Jurkat, Clone E6-1 (cell line): ENCODE measurements at places on chromosomes 5 and 9.

- DNase-seq: peak; percentile 33
Measured at GRCh38 chr5:4361753-4362152, 766.1 kb downstream of the IRX1 start.

GRCh38 chr5:121963392-121963791 lies 1.6 kb downstream of the SRFBP1 start:
- no peak for DNase-seq

DNA sequence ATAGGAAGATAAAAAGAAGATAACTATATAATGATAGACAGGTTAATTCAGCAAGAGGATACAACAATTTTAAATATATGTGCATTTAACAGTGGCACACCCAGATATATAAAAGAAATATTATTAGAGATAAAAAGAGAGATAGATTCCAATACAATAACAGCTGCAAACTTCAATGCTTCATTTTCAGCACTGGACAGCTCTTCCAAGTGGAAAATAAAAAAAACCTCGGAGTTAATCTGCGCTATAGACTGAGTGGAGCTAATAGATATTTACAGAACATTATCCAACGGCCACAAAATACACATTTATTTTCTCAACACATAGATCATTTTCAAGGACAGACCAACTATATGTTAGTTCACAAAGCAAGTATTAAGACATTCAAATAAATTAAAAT lies 1229.5 kb upstream of the CDH6 start:
- DNase-seq: no peak

DNA sequence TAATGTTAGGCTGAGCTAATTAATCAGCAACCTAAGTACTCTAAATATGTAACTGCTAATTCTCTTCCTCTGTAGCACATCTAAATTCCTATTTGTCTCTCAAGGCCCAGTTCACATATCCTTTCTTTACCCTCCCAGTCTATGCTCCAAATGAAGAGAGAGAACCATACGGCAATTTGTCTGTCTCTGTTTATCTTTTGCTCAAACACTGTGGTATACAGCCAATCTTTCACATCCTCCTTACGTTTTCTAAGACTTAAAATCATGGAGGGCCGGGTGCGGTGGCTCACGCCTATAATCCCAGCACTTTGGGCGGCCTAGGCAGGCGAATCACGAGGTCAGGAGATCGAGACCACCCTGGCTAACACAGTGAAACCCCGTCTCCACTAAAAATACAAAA lies 15.8 kb downstream of the VLDLR start:
- no peak for DNase-seq

- no peak for DNase-seq
Measured at GRCh38 chr5:36198281-36198680, 43.4 kb downstream of the NADK2 start.

DNA sequence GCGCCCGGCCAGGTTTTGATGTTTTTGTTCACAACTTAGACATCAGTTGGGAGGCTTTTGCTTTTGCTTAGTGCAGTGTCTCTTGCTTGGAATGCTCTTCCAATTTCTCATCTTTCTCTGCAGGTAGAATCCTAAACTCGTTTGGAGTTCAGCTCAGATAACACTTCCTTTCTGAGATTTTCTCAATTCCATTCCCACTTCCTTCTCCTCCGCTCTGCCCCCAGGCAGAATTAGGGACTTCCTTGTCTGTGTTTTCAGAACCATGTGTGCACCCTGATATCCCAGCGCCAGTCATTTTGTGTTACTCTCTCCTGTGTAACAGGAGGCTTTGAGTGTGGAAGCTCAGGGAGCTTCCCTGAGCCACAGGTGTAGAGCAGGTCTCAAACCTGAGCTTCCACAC lies 171.0 kb downstream of the INSYN2B start:
- no peak for DNase-seq

GRCh38 chr5:162289489-162289888 lies 221.9 kb downstream of the GABRG2 start:
- no peak for DNase-seq

- DNase-seq: no peak
Measured at GRCh38 chr5:95392593-95393182, 1.5 kb downstream of the FAM81B start.

DNA sequence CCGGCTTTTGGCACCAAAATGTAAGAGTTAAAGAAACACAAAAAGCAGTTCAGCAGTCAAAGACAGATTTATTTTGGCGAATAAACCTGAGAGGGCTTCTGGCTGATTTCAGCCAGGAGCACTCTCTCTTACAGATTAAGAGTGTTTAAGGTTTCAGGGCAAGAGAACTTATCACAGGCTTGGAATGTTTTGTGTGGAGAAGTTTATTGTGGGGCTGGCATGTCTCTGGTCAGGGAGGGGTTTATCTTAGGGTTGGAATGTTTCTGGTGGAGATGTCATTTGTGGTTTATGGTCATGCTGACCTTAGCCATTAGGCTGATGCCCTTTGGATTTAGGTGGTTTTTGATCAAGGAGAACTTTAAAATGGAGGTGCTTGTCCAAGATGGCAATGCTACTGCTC lies 622.3 kb upstream of the PTPRD start:
- no peak for DNase-seq

DNA sequence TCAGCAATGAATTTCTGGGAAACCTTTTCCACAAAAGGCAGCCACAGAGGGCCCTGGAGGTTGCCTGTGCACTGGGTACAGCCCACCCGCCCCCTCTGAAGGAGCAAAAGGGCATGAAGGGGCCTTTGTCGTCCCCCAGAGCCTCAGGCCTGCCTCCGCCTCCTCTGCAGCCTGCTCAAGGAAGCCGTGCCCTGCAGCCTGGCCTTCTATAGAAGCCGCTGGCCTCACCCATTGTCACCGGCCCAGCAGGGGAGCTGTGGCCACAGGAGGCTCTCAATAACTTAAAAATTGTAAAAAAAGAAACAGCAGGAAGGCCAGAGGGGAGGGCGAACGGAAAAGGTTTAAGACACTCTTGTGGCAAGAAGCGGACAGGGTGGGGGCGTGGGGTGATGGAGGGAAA lies 213.3 kb downstream of the IRX2 start:
- no peak for DNase-seq

GRCh38 chr5:109744261-109744660 lies 54.5 kb downstream of the MAN2A1 start:
- no peak for DNase-seq

DNA sequence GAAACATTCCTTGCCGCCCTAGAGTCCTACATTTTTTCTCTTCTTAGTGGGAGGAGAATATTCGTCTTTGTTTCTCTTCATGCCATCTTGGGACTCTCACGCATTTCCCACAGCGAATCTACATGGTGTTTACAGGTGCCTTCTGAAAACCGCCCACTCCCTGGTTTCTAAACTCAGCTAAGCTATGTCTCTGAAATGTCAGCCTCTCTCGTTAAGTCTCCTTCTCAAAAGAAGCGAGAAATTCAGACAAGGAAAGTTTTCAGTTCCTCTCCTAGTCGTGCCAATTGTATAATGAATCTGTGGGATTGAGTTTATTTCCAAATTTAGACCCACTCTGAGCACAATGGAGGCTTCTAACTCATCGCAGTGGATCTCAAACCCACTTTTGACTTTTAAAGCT lies 186.8 kb upstream of the NFIB start:
- DNase-seq: no peak

DNA sequence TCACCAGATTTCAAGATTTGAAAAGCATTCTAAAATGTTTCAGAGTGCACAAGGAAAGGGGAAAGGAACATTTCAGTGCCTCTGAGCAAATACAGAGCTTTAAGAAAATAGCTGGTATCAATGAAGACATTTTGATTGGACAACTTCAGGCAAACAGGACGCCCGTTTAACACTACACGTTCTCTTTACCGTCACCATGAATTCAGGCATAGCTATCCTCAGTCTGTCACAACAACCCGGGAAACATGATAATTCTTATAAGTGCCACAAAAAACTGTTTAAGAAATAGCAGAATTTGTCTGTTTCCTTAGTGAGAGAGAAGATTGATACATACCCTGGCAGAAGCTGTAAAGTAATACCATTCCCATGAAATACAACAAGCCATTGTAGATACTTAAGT lies 392.4 kb upstream of the PDE4D start:
- no peak for DNase-seq

DNA sequence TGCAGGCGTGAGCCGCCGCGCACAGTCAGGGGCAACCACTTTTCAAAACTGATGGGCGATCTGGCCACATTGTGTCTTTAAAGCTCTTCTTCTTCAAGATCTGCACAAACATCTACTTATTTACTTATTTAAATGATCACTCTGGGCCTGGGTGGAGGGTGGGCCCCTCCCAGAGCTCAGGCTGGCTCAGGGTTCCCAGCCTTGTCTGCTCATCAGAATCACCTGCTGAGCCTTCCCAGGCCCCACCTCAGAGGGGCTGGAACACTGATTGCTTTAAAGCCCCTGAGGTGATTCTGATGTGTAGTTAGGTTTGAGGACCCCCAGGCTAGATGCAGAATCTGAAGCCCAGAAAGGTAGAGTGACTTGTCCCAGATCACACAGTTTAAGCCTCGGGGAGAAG lies 45.6 kb upstream of the DMRT1 start:
- no peak for DNase-seq

GRCh38 chr5:159877894-159878448 lies 38.3 kb upstream of the ADRA1B start:
- DNase-seq: no peak

- DNase-seq: no peak
Measured at GRCh38 chr9:92332577-92333281, 7.0 kb downstream of the CENPP start.

GRCh38 chr5:147168578-147169327 lies 66.1 kb upstream of the STK32A start:
- no peak for DNase-seq

DNA sequence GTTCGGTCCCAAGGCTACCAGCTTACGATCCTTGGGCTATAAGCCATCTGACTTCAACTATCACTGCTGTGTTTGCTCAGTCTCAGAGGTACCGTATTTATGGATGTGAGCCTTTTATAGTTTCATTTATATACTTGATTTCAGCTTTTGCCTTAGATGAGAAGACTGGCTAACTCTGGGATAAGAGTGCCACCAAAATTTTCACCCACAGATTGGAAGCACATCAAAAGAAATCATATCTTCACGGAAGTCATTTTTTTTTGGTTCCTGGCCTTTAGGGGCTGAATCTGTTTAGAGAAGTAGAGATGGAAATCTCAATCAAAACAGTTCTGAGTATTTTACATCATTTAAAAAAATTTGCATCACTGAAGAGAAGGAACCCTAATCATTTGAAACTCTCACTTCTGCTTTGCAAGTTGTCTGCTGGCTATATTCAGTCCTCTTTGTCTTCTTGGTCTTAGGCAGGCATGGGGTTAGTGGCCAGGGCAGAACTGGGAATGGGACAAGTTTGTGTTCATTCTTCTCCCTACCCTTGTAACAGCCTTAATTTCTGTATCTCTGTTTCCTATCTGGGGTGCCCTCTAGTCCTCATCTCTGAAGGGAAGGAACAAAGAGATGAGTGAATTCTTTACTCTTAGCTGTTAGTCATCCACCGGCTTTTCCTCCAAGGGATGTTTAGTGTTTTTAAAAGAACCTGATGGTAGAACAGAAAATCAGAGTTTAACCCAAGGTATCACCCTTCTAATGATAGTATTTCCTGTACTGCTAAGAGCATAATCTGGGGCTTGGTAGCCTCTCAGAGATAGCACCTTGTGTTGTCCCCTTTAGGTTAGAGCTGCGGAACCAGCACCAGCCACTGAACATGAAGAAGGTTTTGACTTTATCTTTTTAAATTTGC lies 14.1 kb upstream of the TNFAIP8 start:
- DNase-seq: no peak

DNA sequence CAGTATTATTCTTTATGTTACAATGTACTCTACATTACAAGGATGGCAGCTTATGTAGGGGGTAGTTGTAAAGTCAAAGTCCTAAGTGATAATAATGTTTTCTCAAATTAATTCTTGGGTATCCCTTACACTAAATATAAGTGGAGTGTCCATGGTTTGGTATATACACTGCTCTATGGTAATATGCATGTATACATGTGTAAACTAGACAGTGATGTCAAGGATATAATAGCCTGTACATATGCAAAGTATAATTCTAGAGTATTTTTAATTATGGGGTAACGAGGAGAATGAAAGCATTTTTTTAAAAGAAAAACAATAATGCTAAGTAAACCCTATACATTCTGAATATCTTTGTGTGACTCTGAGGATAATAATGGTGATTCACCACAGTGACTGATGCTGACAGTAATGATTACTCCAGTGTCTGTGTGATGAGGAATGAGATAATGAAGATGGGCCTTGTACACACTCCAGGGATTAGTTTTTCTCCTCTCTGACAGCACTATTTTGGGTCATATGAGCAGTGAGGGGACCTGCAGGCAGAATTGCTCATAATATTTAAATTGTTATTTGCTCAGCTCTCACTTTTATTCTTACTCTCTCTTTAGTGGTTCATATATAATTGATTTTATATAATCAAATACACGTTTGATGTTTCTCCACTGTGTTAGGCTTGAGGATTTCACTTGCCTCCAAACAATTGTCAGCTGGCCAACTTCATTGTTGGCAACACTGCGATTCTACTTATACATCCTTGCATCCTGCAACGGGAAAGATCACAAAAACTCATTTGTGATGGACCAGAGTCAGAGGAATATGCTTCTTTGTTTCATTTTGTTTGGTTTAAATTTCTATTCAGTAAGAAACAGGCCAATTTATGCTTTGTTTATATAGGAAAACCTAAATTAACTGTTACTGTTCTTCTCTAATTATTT lies 88.2 kb downstream of the NREP start:
- DNase-seq: no peak

DNA sequence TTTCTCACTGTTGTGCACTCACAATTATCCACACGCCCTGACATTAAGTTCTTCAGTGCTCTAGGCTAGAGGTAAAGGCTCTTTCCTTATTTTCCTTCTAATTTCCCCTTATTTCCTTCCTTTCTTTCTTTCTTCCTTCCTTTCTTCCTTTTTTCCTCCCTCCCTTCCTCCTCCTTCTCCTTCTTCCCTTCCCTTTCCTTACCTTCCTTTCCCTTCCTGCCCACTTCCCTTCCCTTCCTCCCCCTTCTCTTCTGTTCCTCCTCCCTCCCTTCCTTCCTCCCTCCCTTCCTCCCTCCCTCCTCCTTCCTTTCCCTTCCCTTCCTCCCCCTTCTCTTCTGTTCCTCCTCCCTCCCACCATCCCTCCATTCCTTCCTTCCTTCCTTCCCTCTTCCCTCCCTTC lies 317.0 kb upstream of the IRX1 start:
- DNase-seq: no peak

DNA sequence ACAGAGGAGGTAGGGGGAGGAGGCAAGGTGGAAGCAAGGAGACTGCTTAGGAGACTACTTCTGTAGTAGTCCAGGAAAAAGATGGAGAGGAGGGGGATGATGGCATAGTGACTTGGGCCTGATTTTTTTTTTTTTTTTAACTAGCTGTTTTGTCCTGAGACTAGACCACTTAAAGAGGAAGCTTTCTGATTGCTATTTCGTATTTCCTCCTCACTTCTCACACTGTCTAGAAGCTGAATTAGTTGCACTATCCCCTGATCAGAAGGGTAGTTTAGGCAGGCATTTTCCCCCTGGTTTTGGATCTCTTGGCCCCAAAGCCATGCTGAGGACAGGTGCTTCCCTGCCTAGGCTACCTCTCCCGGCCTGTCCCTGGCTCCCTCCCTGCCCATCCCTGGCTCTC lies 14.9 kb downstream of the LARP1 start:
- DNase-seq: no peak

- DNase-seq: no peak
Measured at GRCh38 chr5:154783774-154784460, 28.7 kb downstream of the LARP1 start.

GRCh38 chr5:67453111-67453905 lies 256.7 kb upstream of the CD180 start:
- DNase-seq: no peak
